CD4-positive, alpha-beta T cell treated with Interleukin-12 subunit alpha and Interleukin-12 subunit beta, for 1 hour (primary cell): ENCODE measurements at places on chromosomes 2 and 18.
A peak's percentile ranks its signal among the peaks of the same experiment; 100 is the strongest.

DNA sequence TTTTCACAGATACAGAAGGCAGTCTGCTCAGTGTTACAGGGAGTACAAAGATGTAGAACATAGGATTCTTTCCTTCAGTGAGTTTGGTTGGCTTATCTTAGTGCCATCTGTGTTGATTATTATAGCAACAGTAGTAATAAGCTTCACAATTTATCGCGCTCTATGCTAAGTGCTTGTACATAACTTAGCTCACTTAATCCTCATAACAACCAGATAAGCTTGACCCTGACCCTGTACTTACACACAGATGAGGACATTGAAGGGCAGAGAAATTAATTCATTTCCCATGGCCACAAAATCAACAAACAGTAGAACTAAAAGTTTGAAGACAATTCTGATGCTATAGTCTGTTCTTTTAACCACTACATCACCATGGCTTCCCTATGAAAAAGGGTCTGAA, 121.8 kb downstream of the SPHKAP start:
- no peak for DNase-seq

DNA sequence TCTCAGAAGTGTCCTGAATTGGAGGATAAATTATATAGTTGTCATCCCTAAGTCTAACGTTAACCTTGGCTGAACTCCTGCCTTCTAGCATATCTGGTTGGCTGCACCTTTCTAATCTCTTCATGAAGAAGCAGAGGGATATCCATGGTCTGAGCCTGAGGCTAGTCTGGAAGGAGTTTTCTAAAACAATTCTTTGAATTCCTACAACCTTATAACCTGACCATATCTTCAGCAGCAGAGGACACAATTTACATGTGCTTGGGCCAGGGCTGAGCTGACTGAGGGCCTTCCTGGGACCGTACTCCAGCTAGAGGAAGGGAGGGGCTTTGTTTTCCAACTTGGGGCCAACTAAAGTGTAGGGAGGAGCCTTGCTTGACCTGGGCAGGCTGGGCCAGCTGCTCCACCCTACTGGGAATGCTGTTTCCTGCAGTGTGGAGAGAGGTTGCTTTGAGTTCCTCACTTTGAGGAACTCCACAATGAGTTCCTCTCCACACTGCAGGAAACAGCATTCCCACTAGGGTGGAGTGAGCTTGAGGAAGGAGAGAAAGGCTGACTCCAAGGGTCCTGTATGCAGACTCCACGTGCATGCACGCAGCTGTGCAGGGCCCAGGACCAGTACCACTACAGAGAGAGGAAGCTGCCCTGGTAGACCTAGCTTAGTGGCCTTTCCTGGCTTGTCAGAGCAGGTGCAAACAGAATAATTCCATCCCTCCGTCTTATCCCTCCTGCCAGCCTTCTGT, 19.6 kb downstream of the CEP68 start:
- no peak for DNase-seq

DNA sequence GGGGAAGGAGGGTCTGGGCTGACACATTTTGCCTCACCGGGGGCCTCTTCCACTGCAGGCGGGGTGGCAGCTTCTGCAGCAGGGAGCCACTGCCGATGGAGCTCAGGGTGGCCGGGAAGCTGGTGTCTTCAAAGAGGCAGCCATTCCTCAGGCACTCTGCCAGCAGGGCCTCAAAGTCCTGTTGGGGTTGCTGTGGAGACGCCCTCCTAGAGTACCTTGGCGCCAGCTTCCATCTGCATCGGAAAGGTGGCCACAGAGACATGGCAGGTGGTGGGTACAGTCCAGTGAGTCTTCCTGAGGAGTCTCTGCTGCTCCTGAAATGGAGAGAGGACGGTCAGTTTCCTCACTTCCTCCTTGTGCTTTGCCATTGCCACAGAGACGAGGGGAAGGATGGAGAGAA, 12.1 kb downstream of the CAPN14 start:
- no peak for DNase-seq

GRCh38 chr2:189536830-189537229, 43.8 kb downstream of the SLC40A1 start:
- no peak for DNase-seq

GRCh38 chr2:161596148-161596547, 28.1 kb upstream of the SLC4A10 start:
- DNase-seq: no peak

GRCh38 chr2:118084491-118085089, 3.7 kb upstream of the INSIG2 start:
- no peak for DNase-seq

- DNase-seq: no peak
Measured at GRCh38 chr2:113148606-113149552, 21.5 kb downstream of the IL1RN start.

GRCh38 chr2:66344087-66344663, 90.8 kb upstream of the MEIS1 start:
- DNase-seq: no peak

GRCh38 chr2:19682493-19682892, 219.3 kb downstream of the TTC32 start:
- no peak for DNase-seq

DNA sequence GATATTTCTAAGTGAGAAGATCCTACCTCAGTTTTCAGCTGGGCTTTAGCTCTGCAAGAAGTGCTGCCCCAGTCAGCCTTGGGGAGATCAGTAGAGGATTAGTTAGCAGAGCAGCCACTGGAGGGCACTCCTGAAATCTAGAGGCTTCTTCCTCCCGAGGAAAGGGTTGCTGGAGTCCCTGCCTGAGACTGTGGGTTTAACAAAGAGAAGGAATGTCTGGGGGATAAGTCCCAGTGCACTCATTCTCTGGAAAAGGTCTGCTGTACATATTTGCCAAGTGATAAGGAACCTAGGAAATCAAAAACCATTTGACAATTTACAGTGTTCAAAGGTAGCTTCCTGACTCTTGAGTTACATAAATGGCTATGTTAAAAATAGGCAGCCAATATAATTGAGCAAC, 207.2 kb downstream of the SLC8A1 start:
- no peak for DNase-seq

DNA sequence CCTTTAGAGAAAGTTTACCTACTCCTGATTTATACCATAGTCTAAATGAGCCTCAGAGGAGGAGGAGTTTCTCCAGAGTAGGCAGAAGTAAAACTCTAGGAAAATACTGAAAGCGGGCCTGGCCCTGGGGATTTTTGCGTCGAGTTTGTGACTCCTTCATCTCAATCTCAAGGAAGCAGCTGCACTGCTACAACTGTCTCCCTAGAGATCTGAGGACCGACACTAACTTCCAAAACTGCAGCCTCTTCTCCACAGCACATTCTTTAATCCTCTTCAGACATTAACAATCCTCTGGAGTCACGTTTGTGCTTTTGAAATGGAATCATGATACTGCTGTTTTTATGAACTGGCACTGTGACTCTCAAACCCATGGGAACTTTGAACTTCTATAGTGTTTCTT, 281.4 kb downstream of the KCNS3 start:
- DNase-seq: no peak

DNA sequence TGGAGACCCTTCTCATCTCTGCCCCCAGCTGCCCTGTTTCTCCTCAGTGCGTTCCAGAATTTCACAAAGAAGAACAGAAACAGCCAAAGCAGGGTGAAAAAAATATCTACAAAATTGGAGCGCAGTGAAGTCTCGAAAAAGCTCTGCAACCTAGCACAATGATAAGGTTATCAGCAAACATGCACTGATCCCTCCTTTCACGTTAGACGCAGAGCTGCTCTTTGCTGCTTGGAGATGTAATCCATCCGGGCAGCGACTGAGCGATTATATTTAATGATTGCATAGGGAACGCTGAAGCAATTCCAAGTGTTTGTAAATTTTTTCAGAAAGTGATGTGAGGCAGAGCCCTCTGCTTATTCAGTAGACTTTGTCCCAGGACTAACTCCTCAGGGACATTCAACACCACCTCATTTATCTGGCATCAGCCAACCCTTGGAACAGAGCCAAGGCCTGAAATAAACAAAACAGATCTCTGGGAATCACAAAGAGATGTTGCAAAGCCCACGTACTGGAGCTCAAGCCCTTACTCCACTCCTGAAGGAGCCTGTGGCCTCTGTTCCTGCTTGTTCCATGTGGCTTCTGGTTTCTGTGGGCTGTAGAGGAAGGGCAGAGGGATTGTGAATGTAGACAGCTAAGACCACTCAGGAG, 172.6 kb upstream of the BCL2L11 start:
- DNase-seq: no peak

GRCh38 chr2:58800881-58801280, 559.8 kb upstream of the FANCL start:
- no peak for DNase-seq

GRCh38 chr2:46448641-46449040, 30.7 kb upstream of the TMEM247 start:
- no peak for DNase-seq

DNA sequence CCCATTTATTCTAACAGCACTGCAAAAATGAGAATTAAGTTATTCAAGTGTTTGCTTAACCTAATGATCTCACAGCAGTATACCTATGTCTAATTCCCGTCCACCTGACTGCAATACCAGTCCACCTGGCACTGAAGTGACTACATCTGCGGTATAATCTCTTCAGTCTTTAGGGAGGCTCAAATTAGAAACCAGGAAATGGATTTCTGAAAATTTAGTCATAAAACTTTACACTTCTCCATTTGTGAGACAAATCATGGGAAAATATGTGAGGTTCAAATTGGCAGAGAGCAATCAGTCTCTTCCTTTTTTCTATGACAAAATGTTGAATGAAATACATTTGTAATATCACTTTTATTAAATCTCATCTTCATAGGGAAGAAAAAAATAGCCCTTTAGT, 33.0 kb downstream of the FTCDNL1 start:
- DNase-seq: no peak

DNA sequence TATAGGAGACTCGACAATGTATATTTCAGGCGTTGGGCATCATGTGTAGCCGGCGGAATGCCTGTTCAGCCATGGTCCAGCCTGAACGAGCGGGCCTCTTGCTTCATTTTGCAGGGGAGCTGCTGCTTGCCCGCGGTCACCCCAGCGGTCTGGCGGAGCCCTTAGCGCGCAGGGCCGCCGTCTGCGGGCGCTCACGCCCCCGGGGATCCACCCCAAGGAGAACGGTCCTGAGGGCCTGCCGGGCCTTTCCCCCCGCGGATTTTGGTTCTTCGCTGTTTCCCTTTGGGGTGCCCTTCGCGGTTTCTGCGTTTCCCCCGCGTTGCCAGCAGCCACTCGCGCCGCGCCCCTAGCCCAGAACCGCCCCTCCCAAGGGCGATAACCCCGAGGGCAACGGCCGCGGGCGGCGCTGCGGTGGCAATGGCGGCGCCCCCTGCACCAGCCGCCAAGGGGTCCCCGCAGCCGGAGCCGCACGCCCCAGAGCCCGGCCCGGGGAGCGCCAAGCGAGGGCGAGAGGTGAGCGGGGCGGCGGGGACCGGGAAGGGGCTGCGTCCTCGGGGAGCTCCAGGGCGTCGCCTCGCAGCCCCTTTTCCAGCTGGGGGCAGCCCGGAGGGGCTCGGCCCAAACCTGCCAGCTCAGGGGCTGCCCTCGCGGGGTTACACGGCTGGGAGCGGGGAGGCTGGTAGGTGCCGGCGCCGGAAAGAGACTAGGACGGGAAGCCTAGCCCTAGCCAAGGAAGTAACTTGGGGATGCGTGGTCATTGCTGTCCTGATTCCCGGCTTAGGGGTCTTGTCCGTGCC, at the start of gene MFSD2B:
Gene MFSD2B (plus strand): TSS at position 406 of the 797 bp plus-strand sequence. CDS start 12 bp downstream, at position 418.
- no peak for DNase-seq

DNA sequence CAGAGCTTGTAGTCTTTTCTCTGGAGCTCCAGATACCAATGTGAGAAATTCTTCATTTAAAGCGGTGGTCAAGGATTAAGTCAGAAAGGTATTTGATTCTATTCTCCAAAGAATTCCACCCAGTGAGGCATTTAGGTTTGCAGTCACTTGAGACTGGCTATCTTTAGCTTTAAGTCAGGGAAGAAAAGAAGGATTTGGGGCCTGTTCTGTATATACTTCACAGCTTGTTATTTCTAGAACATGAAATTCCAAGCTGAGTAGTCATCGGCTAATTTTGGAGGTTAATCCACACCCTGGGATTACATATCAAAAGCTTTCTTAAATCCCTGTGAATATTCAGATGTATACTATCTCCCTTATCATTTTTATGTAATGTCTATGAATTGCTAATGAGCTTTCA, 39.4 kb downstream of the MYOM1 start:
- no peak for DNase-seq

DNA sequence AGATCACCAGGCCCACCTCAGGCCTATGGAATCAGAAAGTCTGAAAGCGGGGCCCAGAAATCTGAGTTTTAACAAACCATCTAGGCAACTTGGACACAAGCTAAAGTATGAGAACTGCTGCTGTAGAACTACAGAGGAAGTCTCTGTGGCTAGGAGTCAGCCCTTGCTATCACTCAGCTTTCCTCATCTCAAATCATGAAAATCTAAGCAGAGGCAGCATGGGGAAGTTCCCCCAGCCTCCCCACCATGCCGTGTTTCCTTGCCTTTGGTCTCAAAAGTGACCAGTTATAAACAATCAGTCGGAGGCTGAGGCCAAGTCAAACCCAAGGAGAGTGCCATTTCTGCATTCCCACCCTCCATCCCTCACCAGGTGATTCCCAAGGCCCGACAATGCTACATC, 404.7 kb downstream of the BCL11A start:
- no peak for DNase-seq

DNA sequence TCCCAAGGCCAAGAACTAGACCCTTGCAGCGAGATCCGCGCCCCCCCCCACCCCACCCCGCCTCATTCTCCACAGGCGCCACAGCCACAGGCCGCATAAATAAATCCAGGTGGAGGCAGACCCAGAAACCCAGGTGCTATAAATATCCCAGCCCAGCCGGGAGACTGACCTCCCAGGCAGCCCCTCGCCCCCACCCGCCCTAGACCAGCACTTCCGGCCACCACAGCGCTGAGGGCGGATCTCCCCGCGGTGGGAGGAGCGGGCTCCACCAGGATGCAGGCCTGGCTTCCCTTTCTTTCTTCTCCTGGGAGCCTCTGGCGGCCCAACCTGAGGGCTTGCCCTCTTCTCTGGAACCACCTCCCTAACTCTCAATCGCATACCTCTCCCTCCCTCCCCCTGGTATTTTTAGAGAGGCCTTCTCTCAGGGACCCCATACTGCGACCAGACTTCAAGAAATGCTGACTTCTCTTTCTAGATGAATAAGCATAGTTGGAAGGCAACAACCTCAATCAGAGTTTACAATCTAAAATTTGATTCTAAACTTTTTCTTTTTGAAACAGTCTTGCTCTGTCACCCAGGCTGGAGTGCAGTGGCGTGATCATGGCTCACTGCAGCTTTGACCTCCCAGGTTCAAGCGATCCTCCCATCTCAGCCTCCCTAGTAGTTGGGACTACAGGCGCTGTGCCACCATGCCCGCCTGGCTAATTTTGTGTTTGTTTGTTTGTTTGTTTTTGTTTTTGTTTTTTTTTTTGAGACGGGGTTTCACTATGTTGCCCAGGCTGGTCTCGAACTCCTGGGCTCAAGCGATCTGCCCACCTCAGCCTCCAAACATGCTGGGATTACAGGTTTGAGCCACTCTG, 55.0 kb downstream of the PKDCC start:
- DNase-seq: no peak

- no peak for DNase-seq
Measured at GRCh38 chr2:130882991-130883390, 46.3 kb downstream of the ARHGEF4 start.

DNA sequence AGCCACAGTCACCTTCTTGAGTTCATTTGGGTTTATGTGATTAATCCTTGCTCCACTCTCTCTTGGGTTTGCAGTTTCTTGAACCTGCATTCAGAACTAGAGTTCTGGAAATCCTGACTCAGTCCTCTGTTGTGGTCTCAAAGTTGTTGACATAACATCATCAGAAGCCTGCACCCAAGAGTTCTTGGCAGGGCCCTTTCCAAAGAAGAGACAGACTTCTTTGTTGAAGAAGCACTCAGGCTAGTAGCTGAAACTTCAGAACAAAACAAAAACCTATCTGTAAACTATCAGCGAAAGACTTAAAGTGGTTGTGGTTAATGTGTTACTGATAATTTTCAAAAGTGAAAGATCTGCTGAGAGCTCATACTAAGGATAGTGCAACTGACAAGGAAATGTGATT, 120.8 kb downstream of the FAM168B start:
- peak; percentile 2 for DNase-seq
